CD4-positive, alpha-beta memory T cell (primary cell): ENCODE measurements at places on chromosomes 11 and 22.

GRCh38 chr22:48712558-48713271, 1115.0 kb downstream of the BRD1 start:
- DNase-seq = no peak

GRCh38 chr22:36327922-36328551, 59.7 kb downstream of the MYH9 start:
- DNase-seq = no peak

DNA sequence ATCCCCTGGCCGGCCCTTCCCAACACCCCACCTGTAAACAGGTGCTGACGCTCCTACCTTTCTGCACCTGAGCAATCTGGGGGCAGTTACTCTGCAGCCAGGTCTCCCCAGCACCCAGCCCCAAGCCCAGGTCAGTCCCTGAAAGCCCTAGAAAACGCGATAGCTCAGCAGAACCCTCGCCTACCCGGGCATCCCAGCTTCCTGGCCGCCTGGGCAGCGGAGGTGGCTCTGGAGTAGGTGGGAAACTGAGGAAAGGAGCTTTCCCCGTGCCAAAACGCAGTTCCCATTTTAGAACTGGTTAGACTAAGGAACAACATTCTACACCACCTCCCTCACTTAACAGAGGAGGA, 445 bp downstream of the SYTL2 start:
- DNase-seq = no peak

GRCh38 chr11:75262961-75263852, 22.6 kb downstream of the TPBGL start:
- DNase-seq = no peak

GRCh38 chr11:24233041-24233440, 263.8 kb upstream of the LUZP2 start:
- DNase-seq = no peak

GRCh38 chr11:125091247-125091876, 20.1 kb downstream of the TMEM218 start:
- DNase-seq = no peak

DNA sequence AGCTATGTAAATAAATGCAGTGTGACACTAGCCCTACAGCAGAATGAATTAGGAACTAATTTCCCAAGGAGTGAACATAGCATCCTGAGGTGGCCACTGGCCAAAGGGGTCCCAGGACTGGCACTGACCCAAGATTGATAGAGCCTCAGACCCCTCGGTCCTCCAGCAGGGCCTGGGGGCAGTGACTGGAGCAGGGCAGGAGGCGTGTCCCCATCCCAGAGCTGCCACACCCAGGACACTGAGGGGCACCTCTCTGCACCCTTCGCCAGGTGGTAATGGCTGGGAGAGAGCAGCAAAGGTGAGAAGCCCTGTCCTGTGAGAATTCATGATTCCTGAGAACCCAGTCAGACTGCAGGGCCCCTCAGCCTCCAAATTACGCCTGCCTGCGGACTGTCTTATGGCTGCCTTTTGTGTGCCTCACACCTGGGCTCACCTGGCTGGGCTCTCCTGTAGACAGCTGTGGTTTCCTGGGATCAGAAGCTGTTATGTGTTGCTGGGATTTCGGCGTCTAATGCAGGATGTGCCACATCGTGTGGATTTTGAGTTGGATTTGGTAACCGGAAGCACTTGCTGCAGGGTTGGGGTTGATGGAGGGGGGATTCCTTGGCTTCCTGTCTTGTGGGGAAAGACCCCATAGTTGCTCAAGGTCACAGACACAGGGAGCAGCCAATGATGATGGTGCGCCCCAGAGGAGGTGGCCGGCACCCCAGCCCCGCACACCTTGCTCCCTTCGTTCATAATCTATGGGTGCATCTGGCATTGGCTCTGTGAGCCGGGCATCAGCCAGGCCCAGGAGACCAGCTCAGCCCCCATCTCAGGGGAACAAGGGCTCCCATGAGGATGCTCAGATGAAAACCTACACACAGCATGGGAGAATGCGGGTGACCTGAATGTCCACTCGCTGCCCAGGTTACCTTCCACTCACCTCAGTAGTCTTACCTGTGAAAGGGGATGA, 582.9 kb downstream of the BRD1 start:
- no peak for DNase-seq

DNA sequence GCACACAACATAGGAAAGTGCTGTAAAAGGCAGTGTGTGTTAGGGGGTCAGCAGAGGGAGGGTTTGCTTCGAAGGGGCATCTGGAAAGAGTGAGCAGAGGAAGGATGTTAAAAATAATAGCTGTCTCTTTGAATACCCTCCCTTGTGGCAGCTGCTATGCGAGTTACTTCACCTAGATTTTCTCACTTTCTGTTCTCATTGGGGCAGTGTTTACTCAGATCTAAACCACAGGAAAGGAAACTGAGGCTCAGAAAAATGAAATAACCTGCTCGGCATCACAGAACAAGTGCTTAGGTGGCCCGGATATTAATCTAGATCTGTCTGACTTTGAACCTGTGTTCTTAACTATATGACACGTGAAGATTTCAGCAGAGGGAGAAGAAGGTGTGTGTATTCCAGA, 125.3 kb downstream of the C11orf91 start:
- no peak for DNase-seq

DNA sequence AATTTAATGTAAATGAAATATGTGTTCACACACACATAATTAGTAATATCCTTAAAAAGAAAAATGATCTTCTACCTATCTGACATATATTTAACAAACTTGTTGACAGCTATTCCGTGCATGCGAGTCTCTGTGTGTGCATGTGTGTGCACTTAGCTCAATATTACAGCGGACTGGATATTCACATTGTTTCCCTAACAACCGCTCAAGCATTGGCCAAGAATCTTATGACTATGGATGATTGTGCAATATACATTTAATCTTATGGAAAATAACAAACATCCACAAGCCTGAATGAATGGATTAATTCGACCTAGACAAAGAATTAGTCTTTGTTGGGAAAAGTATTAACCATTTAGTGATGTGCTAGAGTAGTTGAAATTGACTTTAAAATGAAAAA, 1078.6 kb downstream of the LRRC4C start:
- no peak for DNase-seq
